ENCODE measurements at places on chromosomes 1 and 21.

- no peak for DNase-seq
Observed at GRCh38 chr1:62318756-62319544, at the start of gene KANK4. KANK4 (minus strand) TSS chr1:62319434; CDS start chr1:62281564, 37,870 bp downstream.

GRCh38 chr1:93851327-93851712 lies 27.7 kb downstream of the DNTTIP2 start:
- no peak for DNase-seq

GRCh38 chr1:6353955-6354658 lies 39.5 kb downstream of the ACOT7 start:
- no peak for DNase-seq

GRCh38 chr1:79472067-79472656 lies 465.6 kb upstream of the ADGRL4 start:
- no peak for DNase-seq

DNA sequence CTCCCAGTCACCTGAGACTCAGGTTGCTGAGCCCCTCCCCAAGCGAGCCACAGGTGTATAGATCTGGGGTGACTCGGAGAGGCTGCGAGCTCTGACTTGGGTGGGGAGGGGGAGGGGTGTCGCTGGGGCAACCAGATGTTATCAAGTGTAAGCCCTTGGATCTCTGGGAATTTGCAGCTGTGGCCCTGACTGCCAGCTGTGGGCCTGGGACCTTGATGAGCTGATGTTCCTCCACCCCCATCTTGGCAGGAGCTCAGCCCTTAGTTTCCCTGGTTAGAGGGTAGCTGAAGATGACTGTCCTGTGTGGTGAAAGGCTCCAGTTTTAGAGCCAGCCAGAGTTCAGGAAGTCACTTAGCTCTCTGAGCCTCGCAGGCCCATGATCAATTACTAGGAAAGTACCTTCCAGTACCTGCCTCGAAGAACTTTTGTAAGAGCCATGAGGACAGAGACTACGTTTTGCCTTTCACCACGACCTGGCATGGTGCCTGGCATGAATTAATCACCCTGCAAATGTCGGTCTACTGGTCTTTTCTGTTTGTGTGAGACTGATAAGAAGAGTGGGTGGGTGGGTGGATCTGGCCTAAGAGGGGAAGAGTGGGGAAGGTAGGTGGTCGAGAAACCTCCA lies 55.8 kb downstream of the YARS1 start:
- no peak for DNase-seq

DNA sequence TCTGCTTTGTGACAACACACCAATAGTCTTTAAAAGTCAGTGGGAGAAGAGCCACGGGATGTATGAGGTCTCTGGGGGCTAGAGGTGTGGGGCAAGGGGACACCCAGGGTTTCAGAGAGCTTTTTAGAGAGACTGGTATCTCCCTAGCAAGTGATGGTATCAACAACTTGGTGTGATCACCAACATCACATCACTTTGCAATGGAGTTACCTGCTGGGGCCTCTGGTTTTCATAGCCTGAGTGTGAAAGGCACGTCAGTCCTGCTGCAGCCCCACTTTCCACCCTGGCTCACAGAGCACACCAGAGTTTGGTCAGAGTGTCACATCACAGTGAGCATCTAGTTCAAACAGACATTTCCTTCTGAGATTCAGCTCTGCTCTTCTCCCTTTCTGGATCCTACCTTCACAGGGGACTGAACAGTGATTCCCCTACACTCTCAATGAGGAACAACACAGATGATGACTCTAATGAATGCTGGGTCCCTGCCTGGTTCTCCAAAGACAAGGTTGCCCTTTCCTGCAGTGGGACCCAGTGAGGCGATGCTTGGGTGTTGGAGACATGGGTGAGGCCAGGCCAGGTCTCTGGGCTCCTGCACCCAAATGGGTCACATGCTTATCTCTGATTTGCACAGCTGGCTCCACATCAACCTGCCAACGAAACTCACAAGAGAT lies 2.0 kb upstream of the MAN1C1 start:
- DNase-seq: no peak
